ENCODE measurements at places on chromosomes 5 and 9. TPM values are rescaled to one million over a fixed set of nuclear protein-coding genes. Genes with fewer than 3 reads are reported as not detected.
A peak's percentile ranks its signal among the peaks of the same experiment; 100 is the strongest.

DNA sequence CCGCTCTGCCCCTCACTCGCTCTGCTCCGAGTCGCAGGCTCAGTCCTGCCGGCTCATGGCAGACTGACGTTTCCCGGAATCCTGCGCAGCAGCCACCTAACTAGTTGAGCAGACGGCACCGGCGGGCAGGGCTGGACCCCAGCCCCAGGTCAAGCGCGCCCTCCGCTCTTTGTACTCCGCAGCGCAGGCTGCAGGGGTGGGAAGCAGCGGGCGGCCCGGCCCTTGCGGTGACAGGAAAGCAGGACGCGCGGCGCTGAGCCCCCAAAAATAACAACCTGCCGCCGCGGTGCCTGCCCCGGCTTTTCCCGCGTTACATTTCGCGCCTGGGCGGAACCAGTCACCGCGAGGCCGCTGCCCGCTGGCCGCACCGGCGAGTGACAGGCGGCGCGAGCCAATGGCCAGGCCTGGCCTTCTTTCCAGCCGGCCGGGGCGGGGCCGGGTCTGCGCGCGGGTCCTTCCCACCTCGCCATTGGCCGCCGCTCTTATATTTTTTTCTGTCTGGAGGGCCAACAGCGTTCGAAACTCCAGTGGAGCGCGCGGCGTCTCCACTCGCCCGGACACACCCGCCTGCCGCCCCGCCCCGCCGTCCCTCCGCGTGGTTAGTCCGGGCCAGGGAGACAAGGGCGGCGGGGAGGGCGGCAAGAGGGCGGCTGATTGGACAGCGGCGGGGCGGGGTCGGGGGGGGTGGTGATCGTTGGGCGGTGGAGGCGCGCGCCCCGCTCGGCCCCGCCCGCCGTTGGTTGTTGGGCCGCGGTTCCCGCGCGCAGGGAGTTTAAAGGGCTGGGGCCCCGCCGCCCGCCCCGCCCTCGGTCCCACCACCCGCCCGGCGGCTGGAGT lies at the start of gene ZNF367:
Gene ZNF367 (minus strand): TSS at position 288 of the 837 bp plus-strand sequence. CDS start 338 bp downstream, outside the sequence.
- peak; percentile 98 for DNase-seq

DNA sequence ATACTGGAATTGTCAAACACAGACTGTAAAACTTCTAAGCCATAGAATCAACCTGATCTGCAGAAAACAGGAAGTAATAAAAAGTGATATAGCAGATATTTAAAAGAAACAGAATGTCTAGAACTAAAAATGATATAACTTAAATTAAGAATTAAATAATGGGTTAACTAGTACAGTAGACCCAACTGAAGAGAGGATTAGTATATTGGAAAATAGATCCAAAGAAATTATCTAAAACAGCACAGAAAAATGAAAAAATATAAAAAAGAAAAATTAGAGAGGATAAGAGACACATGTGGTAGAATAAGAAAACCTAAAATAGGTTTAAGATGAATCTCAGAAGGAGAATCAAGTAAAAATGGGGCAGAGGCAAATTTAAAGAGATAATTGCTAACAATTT lies 219.9 kb downstream of the SEMA6A start:
- no peak for DNase-seq

- no peak for DNase-seq
These were observed 11.1 kb downstream of the LURAP1L start for GRCh38 chr9:12785941-12786340.

GRCh38 chr5:176400382-176401156 lies 12.0 kb downstream of the HIGD2A start:
- DNase-seq = peak; percentile 56

DNA sequence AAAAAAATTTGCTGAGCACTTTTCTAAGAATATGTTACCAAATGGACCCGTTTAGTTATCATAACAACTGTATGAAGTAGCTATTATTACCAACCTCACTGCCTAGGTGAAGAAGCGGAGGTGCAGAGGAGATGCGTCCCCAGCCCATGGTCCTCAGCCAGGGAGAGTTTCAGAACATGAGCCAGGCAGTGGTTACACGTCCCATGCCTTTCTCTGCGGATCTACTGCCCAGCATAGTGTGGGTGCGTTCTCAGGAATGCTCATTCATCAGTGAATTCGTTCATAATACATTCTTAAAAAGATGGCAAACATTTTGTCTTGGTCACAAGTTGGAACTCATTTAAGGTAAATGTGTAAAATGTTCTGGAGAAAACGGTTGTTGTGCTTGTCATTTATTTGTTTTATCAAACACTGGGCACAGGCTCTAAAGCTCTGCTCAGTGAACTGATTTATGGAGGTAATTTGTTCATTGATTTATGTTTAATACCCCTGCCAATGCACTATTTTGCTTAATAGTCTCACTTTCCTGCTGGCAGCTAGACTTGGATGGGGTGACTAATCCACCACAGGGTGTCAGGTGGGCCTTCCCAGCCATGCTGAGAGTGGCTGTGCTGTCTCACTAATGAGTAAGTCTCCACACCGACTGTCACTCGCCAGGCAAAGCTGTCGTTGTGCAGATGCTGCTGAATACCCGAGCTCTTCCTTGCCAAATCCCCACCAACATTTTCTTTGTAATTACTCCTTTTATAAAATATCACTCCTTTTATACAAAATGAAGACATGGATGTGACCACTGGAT lies 248.8 kb downstream of the TENT4A start:
- no peak for DNase-seq

GRCh38 chr9:79026316-79026715 lies 545.4 kb upstream of the TLE4 start:
- no peak for DNase-seq

GRCh38 chr5:157109744-157110143 lies 900 bp upstream of the HAVCR2 start:
- no peak for DNase-seq

- no peak for DNase-seq
These were observed 1.8 kb downstream of the IRX1 start for GRCh38 chr5:3597167-3598007.

- no peak for DNase-seq
These were observed 174.6 kb upstream of the ZNF608 start for GRCh38 chr5:124920909-124921666.

DNA sequence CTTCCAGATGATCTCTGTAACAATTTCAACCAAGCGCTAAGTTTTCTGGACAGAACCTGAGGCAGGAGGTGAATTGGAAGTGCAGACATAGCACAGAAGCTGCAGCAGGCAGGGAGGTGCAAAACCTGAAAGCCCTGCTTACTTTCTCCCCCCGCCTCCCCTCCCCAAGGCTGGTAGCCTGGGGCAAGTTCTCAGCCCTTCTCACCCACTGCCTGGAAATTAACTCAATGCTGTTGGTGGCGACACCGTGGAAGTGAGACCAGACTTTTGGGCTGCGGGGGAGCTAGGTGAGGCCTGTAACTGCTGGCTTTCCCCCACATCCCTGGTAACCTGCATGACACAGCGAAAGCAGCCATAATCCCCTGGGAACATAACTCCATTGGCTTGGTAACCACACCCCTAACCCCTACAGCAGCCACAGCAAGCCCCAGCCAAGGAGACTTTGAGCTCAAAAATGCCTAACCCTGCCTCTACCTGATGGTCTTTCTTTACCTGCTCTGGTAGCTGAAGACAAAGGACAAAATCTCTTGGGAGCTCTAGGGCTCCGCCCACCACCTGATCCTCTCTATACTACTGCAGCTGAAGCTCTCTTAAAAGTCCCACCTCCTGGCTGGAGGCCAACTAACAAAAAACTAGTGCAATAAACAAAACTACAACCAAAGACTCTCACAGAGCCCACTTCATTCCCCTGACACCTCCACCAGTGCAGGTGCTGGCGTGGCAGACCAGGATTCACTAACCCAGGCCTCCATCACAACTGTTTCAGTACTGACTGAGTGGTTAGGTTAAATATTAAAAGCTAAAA lies 11.9 kb upstream of the OR13C8 start:
- no peak for DNase-seq

GRCh38 chr5:39040875-39041274 lies 33.3 kb downstream of the RICTOR start:
- no peak for DNase-seq

DNA sequence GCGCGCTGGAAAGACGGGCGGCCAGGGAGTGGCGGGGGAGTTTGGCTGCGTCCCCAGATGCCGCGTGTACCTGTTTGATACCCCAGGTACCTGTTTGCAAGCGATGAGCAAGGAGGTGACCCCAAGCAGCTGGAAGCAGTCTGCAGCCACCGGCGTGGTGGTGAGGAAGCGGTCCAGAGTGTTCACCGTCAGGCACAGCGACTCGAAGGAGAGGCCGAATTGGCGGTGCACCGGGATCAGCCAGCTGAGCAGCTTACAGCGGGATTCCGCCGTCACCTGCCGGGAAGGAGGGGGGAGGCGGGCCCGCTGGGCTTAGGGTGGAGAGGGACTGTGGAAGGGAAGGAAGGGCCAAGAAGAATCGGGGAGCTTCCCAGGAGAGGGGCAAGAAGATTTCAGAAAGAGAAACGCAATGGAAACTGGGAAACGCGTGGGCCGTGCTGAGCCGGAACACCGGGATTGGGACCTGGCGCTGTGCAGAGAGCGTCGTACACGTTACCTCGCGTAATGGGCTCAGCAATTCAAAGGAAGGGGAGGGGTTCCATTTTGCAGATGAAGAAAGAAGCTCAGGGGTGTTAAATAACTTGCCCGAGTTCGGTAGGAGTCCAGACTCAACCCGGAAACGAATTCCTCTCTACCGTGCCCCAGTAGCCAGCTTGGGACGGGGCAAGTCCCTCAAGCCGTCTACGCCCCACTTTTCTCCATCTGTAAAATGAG lies 980 bp downstream of the CCNO start:
- DNase-seq = peak; percentile 24

- peak; percentile 26 for DNase-seq
These were observed 74.0 kb downstream of the PCSK5 start for GRCh38 chr9:75964427-75964826.

DNA sequence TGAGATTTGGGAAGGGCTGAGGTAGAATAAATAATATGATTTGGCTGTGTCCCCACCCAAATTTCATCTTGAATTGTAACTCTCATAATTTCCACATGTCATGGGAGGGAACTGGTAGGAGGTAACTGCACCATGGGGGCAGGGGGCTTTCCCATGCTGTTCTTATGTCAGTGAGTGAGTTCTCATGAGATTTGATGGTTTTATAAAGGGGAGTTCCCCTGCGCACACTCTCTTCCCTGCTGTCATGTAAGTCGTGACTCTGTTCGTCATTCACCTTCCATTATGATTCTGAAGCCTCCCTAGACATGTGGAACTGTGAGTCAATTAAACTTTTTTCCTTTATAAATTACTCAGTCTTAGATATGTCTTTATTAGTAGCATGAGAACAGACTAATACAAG lies 115.5 kb upstream of the STARD4 start:
- no peak for DNase-seq

DNA sequence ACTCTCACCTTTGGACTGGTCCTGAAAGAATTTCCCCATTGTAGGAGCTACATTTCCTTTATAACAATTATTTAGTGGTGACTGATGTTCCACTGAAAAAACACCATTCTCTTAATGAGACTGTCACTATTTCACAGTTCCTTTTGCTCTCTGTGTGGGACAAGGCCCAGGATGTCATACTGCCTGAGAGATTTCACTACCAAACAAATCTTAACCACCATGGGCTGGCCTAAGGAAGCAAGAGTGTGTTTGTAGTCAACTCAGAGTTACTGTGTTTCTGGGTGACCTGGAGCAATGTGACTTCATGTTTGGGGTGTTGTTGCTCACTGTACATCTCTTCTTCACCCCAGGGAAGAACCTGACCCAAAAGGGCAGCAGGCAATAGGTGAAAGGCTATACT lies 50.1 kb upstream of the ZNF608 start:
- no peak for DNase-seq

The CBY3 gene
- not detected for total RNA-seq

The ZNF618 gene
- 26.6 TPM for total RNA-seq

The SLC46A2 gene
- total RNA-seq = 0.14 TPM

The SLC6A19 gene
- total RNA-seq = 179 TPM

The KCNV2 gene
- total RNA-seq = not detected

The WNK2 gene
- total RNA-seq = 37.2 TPM

Data from mucosa of gallbladder (tissue), 1 donor.